NCI-H2029 treated with DMSO at 0.1 percent for 48 hours (cell line): ENCODE measurements at places on chromosomes 6 and 20.

GRCh38 chr6:96458771-96459170 is 62.8 kb upstream of the UFL1 start:
- no peak for DNase-seq

GRCh38 chr6:38316099-38316868 is 323.4 kb downstream of the BTBD9 start:
- DNase-seq, result no peak

DNA sequence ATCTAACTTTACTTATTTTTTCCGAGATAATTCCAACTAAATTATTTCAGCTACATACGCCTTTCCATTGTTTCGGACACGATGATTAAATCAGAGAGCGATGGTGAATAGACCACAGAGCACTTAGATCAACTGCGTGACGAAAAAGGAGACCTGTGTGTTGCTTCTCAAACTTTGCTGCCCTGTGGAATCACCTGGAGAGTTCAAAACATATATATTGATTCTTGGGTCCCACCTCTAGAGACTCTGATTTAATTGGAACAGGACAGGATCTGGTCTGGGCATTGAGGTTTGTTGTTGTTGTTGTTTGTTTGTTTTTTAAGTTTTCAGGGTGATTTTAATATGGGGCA is 401 bp upstream of the TNFRSF21 start:
- no peak for DNase-seq

DNA sequence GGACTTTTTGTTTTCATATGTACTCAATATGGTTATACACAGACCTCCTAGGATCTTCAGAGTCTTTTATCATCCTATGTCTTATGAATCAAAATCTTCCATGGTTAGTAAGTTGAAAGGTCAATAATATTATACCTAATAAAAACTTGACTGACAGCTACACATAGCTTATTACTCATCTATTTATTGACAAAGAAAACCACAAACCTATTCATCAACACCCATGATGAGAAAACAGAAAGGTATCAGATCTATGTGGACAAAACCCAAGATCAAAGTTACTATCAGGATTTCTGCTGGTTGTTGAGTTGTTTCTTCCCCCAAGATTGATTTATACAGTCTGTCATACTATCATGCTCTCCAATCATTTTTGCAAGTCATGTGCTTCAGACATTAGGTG is 460.1 kb upstream of the MANEA start:
- no peak for DNase-seq

DNA sequence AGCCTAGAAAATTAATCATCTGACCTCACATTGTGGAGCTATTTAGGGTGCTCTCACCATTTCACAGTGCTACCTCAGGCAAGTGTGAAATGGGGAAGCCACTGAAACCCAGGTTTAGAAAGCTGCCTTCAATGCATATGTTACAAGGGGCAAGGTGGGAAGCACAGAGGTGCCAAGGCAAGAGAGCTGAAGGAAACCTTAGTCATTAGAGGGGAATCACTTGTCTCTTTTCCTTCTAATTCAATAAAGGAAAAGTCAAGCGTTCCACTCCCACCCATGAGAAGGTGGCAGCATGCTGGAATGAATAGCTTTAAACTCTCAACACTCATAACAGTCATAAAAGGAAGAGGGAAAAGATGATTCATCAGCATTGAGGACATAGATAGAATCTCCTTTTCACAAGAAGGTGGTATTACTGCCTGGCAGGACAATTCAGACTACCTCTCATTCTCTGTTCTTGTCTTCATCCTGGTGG is 251.9 kb upstream of the IRAK1BP1 start:
- DNase-seq, result no peak

- DNase-seq, result no peak
Observed at GRCh38 chr6:146860583-146860982, 261.8 kb downstream of the ADGB start.

DNA sequence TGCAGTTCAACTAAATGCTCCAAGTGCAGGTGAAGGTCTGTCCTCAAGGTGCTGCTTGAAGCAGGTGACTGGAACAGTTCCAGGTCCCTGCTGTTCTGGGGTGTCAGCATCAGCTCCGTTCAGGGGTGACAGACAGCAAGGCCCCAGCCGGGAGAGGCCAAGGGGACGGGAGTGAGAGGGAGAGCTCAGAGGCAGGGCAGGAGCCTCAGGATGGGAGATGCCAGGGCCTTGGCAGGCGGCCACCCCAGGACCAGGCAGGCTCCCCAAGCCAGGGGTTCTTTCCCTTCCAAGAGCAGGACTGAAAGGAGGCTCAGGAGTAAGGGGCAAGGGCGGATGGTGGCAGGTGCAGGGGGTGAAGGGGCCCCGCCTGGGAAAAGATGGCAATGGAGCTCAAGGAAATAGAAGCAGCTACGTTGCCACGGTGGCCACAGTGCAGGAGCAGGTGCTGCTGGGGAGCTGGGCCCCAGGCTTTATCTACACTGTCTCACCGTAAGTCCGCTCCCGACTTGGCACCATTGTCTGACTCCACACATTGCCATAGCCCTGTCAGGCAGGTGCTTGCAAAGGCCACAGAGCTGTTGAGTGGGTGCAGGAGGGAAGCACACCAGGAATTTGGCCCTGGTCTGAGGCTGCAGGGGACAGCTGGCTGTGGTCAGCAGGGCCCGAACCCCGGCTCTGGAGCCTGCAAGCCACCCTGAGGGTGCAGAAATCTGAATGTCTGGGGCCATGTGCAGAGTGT is 43.1 kb downstream of the ERMARD start:
- DNase-seq, result no peak
